ENCODE measurements at places on chromosomes 7 and 10. TPM values are rescaled to one million over a fixed set of nuclear protein-coding genes. Genes with fewer than 3 reads are reported as not detected.

The MBLAC1 gene
- total RNA-seq: 1.9 TPM

The TMEM184A gene
- not detected for total RNA-seq

The DGKI gene
- 4.7 TPM for total RNA-seq

The COL28A1 gene
- 0.09 TPM for total RNA-seq

The ARHGAP22 gene
- 60.2 TPM for total RNA-seq

The RBP4 gene
- 1.9 TPM for total RNA-seq

The C7orf57 gene
- total RNA-seq: 0.09 TPM

The PALS2 gene
- total RNA-seq: 48.0 TPM

The CFTR gene
- 0.09 TPM for total RNA-seq

The CYP2E1 gene
- total RNA-seq: 0.82 TPM

The HABP2 gene
- not detected for total RNA-seq

The FAM25G gene
- total RNA-seq: not detected

The HOXA3 gene
- total RNA-seq: 3.5 TPM

The PLAC9 gene
- total RNA-seq: 78.7 TPM

The CACNA2D1 gene
- total RNA-seq: 46.0 TPM

The PNLIP gene
- not detected for total RNA-seq

The VWDE gene
- 0.09 TPM for total RNA-seq

The CHN2 gene
- 0.81 TPM for total RNA-seq

The PBLD gene
- total RNA-seq: 6.6 TPM

The GNAT3 gene
- not detected for total RNA-seq

The CHAT gene
- total RNA-seq: not detected

The NEUROG3 gene
- not detected for total RNA-seq

The NFKB2 gene
- 16.2 TPM for total RNA-seq

The TMEM236 gene
- 0.09 TPM for total RNA-seq

The OR2A1 gene
- total RNA-seq: 0.27 TPM

The TMEM168 gene
- 31.6 TPM for total RNA-seq

The TDRD1 gene
- 0.45 TPM for total RNA-seq

The GIMAP1 gene
- not detected for total RNA-seq

The BICC1 gene
- 123 TPM for total RNA-seq

The CCL24 gene
- total RNA-seq: not detected

The PLXNA4 gene
- total RNA-seq: 3.0 TPM

The ANK3 gene
- total RNA-seq: 658 TPM

The OR9A2 gene
- total RNA-seq: not detected

The ZSWIM8 gene
- 48.9 TPM for total RNA-seq

The TACR2 gene
- total RNA-seq: not detected

The CFAP58 gene
- total RNA-seq: 0.98 TPM

The OR2A12 gene
- not detected for total RNA-seq

The GRB10 gene
- 20.1 TPM for total RNA-seq

The SLC25A28 gene
- 7.0 TPM for total RNA-seq

The WNT8B gene
- total RNA-seq: not detected

The UTF1 gene
- not detected for total RNA-seq
